ENCODE measurements at places on chromosomes 7 and 10.

DNA sequence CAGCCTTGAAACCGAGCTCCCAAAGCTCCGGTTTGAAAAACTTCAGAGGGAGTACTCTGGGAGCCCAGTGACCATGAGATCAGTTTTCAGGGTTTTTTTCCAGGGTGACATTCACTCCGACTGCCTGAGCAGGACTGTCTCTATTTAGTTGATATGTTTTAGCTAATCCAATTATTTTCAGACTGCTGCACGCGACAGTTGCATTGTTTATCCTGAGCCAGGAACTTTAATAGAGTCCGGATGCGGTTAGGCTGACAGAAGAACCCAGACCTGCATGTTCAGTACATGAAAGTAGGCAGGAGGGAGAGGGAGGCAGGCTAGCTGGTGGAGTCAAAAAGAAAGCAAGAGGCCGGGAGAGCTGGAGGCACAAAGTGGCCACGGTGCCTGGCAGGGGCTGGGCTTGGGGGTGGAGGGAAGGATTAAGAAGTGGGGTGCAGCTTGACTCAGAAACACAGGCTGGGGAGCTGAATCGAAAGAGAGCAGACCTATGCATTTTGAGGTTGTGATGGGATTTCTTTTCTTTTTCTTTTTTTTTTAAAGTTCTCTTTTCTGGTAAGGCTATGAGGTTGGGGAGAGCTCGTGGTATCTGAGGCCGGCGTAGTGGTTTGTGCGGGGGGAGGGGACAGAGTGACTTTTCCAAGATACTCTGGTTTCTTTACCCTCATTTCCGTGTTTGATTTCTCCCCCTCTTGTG lies 5.7 kb downstream of the GATA3 start:
- DNase-seq = no peak

- DNase-seq = no peak
Measured at GRCh38 chr7:142405122-142405765, 147.4 kb upstream of the PRSS58 start.

GRCh38 chr10:119026301-119027110 lies 3.0 kb upstream of the NANOS1 start:
- no peak for DNase-seq

DNA sequence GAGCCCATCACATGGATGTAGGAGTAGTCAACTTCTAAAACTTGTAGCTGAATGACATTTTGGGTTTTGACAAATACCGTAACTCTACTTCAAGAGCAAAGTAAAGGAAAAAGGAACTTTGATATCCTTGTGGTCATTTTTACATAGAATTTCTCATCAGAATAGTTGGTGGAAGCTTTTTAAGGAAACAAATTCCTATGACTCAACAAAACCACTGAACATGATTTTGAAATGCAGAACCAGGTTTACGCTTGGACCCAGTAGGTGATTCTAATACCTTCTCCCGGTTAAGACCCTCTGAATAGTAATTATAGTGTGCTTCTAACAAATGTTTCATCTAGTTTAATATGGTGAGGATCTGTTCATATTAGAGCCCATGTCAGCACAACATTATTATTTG lies 307.8 kb downstream of the GPR37 start:
- DNase-seq = no peak

DNA sequence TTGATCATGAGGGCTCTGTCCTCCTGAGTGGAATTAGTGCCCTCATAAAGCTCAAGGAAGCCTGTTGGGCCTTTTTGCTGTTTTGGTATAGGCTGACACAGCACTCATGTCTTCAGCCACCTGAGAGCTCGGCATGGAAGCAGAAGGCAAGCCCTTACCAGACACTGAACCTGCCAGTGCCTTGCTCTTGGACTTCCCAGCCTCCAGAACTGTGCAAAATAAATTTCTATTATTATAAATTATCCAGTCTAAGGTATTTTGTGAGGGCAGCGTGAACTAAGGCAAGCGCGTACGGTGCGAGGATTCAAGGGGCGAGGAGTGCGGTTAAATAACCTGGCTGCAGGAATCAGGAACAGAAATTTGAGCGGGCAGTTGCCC lies 281.5 kb upstream of the LYZL1 start:
- no peak for DNase-seq

DNA sequence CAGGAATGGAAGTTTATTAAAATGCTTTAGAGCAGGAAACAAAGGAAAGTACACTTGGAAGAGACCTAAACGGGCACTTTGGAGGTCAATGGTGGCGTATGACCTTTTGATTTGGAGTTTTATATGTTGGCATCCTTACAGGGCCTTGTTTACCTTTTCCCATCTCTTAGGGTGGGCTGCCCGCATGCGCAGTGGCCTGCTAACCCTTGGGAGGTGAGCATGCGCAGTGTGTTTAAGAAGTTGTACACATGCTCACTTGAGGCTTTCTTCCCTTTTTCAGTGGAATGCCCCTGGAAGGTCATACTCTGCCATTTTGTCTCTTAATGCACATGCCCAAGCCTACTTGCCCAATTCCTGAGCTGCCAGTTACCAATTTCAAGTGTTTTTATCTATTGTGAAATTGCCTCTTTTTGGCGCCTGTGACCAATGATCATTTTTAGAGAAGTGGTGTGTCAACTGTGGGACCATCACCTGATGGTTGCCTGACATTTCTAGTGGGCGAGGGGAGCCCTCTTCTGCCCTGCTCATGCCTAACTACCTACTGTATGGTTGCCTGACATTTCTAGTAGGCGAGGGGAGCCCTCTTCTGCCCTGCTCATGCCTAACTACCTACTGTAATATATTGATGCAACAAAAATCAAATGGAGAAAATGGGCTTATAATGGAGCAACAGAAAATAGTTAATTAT lies 138.0 kb downstream of the PPP1R9A start:
- no peak for DNase-seq

GRCh38 chr7:91811236-91811635 lies 69.3 kb downstream of the MTERF1 start:
- no peak for DNase-seq
